ENCODE measurements at places on chromosomes 6 and 20. TPM values are rescaled to one million over a fixed set of nuclear protein-coding genes. Genes with fewer than 3 reads are reported as not detected.

Gene DUSP15
- total RNA-seq = 5.7 TPM

Gene SLC35B3
- total RNA-seq = 11.1 TPM

Gene SNX3
- 209 TPM for total RNA-seq

Gene CST4
- not detected for total RNA-seq
